ENCODE measurements at places on chromosomes 5 and 9.

- DNase-seq = peak; percentile 50
Measured at GRCh38 chr5:61306531-61307131, 25.4 kb upstream of the ZSWIM6 start.

- no peak for DNase-seq
Measured at GRCh38 chr5:134248256-134248655, 22.4 kb upstream of the PPP2CA start.

- no peak for DNase-seq
Measured at GRCh38 chr9:121857928-121858327, 206.5 kb downstream of the DAB2IP start.

DNA sequence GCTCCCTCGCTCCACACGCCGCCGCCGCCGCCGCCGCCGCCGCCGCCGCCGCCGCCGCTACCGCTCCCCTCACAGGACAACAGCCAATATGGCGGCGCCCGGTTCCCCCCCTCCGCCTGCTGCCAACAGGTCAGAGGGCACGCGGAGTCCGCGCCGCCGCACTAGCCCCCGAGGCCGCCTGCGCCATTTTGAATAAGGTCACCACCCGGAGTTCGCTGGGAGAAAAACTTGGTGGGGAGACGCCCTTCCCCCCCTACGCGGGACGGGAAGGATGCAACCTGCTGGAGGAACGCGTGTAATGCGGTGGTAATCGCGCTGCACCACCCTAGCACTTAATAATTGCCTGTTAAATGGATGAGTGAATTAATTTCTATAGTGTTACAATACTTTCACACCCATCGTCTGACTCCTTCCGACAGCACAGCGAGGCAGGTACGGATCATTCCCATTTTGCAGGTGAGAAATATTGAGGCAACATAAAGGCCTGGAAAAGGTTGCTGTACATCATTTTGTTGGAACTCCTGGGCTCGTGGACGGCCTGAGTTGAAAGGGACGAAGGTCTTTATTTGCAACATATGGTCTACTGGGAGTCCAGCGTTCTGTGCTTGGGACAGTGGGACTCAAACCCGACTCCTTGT lies at the start of gene FAM193B:
TSS of gene FAM193B (minus strand) at position 90 of the 638 bp plus-strand sequence. CDS start 105 bp downstream, outside the sequence.
- DNase-seq = peak; percentile 82

GRCh38 chr9:101468116-101468515 lies 32.5 kb upstream of the ALDOB start:
- no peak for DNase-seq

- DNase-seq = no peak
Measured at GRCh38 chr5:123044926-123045617, 8.5 kb upstream of the PPIC start.

DNA sequence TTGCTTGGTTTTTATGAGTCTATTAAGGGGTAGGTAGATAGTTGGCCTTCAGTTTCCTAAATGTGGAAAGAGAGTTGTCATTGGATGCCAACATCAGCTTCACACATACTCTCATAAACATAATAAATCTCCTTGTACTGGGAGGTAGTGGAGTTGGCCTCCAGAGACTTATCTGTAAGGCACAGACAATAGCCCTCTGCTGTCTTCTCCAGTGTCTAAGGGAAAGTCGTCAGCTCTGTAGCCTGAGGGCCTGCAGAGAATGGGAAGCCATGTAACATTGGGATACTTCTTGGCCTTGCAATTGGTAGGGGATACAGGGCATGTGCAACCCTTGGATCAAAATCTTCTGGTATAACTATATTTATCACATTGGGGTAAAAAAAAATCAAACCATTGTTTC lies 331.9 kb upstream of the KLF9 start:
- DNase-seq = no peak

Data from RCC 7860 (cell line).